MG63 (cell line): ENCODE measurements at places on chromosomes 1 and 21.
A peak's percentile ranks its signal among the peaks of the same experiment; 100 is the strongest.

- no peak for DNase-seq
Measured at GRCh38 chr1:159823406-159823805, 3.3 kb upstream of the SLAMF8 start.

DNA sequence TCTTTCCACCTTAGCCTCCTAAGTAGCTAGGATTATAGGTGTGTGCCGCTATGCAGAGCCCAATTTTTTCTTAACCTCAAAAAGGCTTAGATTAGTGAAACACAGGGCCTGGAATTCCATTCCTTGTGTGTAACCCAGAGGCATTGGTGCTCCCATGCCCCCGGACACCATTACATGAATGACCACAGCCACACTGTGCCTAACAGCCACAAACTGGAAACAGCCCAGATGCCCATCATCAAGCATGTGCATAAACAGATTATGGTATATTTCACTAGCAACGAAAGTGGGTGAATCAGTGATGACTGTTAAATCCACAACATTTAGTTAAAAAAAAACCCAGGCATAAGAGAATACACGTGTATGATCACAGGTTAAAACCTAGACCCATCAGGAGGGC lies 24.4 kb downstream of the ADAM30 start:
- DNase-seq, result peak; percentile 47

DNA sequence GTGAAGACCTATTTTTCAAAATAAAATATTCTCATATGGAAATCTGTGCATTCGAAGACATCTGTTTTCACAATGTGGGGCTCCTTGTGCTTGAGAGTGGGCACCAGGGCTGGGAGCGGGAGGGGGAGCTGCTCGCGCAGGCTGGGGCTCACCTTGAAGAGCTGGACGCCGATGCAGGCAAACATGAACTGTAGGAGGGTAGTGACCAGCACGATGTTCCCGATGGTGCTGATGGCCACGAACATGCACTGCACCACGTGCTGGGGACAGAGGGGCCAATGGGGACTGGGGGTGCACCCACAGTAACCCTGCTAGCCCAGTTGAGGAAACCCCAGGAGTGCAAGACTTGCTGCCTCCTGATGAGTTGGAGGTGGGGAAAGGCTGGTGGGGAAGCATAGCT lies 42.2 kb upstream of the KIF21B start:
- DNase-seq, result no peak

- no peak for DNase-seq
Measured at GRCh38 chr1:23184212-23184934, 15.7 kb upstream of the LUZP1 start.

DNA sequence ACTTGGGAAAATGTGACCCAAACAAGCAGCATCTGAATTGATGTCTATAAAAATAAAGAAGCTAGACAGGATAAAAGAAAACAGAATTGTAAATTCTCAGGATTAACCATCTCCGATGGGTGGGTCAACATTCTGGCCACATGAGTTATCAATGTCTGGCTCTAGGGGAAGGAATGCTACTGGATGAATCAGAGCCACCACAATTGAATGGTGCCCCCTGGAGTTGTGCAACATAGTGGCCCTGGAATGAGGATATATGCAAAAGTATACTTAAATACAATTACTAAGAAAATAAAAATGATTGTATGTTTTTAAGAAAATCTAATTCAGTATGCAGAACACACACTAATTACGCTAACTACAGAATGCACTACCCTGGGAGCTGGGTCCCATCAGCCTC lies 185.6 kb downstream of the TGFBR3 start:
- peak; percentile 9 for DNase-seq

GRCh38 chr1:245858022-245858721 lies 648.9 kb downstream of the SMYD3 start:
- DNase-seq, result no peak

- DNase-seq, result no peak
Measured at GRCh38 chr1:205062319-205062718, 19.3 kb downstream of the CNTN2 start.

- peak; percentile 78 for DNase-seq
Measured at GRCh38 chr1:156927215-156928042, 7.0 kb downstream of the LRRC71 start.

DNA sequence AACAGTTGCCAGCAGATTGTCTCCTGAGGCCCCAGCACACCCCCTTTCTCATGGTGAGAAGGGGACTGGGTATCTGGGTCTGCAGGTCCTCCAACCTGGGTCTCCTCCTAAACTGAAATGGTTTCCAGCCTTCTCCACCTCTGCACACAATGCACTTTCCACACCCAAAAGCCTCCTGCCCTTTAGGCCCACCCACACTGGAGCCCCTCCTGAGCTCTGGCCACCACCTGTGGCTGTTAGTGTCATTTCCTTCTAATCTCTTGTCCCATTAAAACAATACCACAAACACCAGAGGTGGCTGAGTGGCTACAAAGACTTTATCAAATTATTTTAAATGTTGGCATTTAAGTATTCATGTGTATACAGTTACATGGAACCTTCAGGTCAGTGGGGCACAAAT lies 11.5 kb downstream of the GPR3 start:
- DNase-seq, result no peak

- peak; percentile 41 for DNase-seq
Measured at GRCh38 chr1:29200906-29201594, 19.4 kb upstream of the SRSF4 start.

- DNase-seq, result no peak
Measured at GRCh38 chr1:5389101-5389885, 602.9 kb downstream of the NPHP4 start.

- peak; percentile 89 for DNase-seq
Measured at GRCh38 chr1:33180226-33180910, 1.5 kb downstream of the TRIM62 start.

- no peak for DNase-seq
Measured at GRCh38 chr1:186636786-186637185, 43.4 kb downstream of the PTGS2 start.

DNA sequence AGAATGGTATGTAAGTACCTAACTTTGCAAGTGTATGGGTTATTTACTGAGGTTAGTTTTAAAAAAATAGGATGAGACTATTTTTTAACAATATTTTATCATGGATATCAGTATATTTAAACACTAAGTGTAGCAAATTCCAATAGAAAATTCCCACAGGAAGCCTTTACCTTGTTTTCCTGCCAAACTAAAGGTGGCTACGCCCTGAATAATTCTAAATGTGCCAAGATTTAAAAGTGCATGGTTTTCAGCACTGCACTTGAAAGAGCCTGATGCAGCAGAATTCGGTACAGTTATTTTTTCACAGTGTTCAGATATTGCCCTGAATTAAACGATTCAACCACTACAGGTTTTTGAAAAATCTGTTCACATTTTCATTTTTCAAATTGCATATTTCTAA lies 1622.8 kb upstream of the B3GALT2 start:
- no peak for DNase-seq

DNA sequence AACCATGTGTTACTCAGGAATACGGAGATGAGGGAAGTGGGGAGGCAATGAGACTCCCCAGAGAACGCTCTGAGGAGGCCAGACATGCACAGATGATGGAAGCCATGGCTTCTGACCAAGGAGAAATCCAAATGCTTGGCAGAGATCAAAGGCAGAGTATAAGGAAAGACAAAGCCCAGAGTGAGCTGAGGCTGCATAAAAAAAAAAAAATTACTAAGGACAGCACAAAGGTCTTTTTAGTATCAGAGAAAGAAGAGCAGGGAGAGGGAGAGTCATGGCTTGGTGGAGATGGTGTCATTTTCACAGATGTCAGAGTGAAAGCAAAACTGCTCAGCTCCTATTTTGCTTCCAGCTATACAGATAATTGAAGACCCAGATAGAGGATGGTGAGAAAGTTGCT lies 8.1 kb upstream of the NCF2 start:
- peak; percentile 19 for DNase-seq

GRCh38 chr1:66752000-66752592 lies at the start of gene DYNLT5:
Gene DYNLT5 (plus strand): TSS chr1:66752459. CDS start chr1:66754659, 2,200 bp downstream.
- DNase-seq, result peak; percentile 60

GRCh38 chr21:29306920-29307319 lies 8.2 kb downstream of the BACH1 start:
- no peak for DNase-seq

DNA sequence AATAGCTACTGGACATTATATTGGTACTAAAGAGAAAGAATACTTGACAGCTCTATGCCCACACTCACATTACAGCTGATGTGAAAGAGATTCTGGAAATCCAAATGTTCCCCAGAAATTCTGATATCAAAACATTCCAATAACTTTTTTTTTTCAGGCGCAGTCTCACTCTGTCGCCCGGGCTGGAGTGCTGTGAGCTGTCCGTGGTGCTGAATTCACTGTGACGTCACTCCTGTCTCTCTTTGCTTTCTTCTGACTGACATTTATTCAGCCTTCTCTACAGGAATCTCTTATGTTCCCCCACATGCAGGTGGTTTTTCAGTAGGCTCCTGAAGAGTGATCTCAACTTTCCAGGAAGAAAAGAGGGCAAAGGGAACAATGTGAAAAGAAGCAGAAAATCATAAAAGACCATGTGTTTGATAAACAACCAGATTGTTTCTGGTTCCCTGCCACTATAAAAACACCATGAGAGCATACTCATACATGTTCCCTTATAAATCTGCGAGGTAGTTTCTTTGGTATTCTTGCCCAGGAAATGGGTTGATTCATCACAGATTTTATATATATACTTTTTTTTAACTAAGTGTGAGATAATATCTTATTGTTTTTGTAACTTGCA lies 6.2 kb downstream of the S100A7A start:
- peak; percentile 63 for DNase-seq

GRCh38 chr1:25816112-25816718 lies 3.5 kb upstream of the MTFR1L start:
- no peak for DNase-seq

DNA sequence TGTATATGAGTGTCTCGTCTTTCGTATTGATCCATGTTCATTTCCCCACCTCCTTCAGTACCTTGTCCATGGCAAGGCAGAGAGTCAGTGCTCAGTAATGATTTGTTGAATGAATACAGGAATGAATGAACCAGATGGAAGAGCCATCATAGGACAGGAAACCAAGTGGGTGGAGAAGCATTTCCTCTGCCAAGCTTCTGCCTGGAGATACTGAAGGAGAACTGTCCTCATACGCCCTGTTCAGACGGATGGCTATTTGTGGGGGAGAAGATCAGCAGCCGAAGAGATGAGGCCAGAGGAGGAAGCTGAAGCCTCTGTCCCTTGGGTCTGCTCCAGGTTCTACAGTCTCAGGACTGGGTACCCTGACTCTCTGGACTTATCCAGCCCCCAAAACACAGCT lies 5.8 kb downstream of the FAM43B start:
- DNase-seq, result no peak

- DNase-seq, result no peak
Measured at GRCh38 chr1:149849947-149850360, 49.4 kb upstream of the BOLA1 start.

DNA sequence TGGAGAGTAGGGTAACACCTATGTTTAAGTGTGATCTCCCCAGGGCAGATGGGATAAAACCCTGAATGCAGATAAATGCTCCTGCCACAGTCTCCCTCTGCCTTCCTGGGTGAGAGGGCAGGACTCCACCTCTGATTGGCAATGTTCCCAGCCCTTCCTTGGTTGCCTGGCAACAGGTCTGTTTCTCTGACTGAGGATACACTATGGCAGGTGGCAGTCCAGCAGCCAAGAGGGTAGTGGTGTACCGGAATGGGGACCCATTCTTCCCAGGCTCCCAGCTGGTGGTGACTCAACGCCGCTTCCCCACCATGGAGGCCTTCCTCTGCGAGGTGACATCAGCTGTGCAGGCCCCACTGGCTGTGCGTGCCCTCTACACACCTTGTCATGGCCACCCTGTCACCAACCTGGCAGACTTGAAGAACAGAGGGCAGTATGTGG lies at the start of gene DCDC2B:
TSS of gene DCDC2B (plus strand) at position 199 of the 438 bp plus-strand sequence. CDS start at position 204, 5 bp downstream.
- DNase-seq, result peak; percentile 47
